ENCODE measurements at places on chromosomes 2 and 18.

DNA sequence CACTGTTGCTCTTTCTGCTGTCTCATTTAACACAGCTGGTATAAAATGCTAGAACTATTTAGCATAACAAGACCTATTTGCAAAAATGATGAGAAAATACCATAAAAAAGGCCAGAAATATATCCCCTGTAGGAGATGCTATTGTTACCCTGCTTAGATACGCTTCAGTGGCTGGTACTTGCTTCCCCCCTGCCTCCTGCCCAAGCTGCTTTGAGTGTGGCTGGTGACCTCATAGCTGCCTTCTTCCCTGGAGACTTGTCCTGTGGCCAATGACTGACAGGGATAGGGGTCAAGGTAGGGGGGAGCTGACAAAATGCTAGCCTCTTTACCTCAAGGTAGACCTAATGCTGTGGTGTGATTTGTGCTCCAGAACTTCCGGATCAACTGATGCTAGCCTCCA is 150.2 kb upstream of the ZEB2 start:
- no peak for DNase-seq

GRCh38 chr18:24317370-24317769 is 80.3 kb downstream of the OSBPL1A start:
- no peak for DNase-seq

- DNase-seq: peak; percentile 7
These were observed 43.5 kb downstream of the DOK6 start for GRCh38 chr18:69444221-69444620.

- no peak for DNase-seq
These were observed 81.6 kb upstream of the ALPP start for GRCh38 chr2:232296776-232297525.

- no peak for DNase-seq
These were observed 3.5 kb upstream of the ERICH2 start for GRCh38 chr2:170766693-170767092.

GRCh38 chr18:23479829-23480505 is 23.3 kb upstream of the RMC1 start:
- no peak for DNase-seq

DNA sequence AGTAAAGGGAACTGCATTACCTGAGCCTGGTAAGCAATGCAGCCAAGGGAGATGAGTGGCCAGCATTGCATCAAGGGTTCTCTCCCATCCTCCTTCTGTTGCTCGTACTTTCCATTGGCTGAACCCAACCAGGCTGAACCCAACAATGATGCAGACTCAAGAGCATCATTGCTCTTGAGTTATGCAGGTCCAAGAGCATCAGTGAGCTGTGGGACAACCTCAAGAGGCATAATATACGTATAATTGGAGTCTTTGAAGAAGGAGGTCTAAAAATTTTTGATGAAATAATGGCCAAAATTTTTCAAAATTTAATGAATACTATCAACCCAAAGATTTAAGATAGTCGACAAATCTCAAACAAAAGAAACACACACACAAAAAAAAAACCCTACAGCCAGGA is 213.0 kb downstream of the RNF152 start:
- no peak for DNase-seq

GRCh38 chr2:23145460-23145859 is 239.5 kb upstream of the KLHL29 start:
- DNase-seq: no peak

GRCh38 chr2:150476286-150476685 is 11.2 kb downstream of the RND3 start:
- no peak for DNase-seq

GRCh38 chr2:54013996-54014395 is 43.2 kb upstream of the PSME4 start:
- no peak for DNase-seq

GRCh38 chr2:201784563-201784962 is 3.8 kb upstream of the ALS2 start:
- DNase-seq: no peak

DNA sequence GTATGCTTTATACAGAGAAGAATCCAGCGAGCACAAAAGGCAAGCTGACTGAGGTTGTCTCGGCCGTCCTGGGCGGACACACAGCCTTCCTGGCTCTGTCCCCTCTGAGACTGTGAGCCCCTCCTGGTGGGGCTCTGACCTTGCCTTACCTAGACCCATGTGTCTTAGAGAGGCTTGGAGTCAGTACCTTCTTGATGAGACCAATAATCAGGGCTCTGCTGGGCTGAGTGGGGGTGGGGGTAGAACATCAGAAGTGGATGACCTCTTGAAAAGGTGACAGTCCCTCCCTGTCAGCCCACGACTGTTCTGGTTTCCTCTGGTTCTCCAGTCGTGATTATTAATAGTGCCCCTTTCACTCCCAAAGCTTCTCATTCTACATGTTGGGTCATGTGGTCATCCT is 31.2 kb downstream of the TWIST2 start:
- DNase-seq: no peak

- no peak for DNase-seq
These were observed 576 bp downstream of the NYAP2 start for GRCh38 chr2:225400060-225400511.

DNA sequence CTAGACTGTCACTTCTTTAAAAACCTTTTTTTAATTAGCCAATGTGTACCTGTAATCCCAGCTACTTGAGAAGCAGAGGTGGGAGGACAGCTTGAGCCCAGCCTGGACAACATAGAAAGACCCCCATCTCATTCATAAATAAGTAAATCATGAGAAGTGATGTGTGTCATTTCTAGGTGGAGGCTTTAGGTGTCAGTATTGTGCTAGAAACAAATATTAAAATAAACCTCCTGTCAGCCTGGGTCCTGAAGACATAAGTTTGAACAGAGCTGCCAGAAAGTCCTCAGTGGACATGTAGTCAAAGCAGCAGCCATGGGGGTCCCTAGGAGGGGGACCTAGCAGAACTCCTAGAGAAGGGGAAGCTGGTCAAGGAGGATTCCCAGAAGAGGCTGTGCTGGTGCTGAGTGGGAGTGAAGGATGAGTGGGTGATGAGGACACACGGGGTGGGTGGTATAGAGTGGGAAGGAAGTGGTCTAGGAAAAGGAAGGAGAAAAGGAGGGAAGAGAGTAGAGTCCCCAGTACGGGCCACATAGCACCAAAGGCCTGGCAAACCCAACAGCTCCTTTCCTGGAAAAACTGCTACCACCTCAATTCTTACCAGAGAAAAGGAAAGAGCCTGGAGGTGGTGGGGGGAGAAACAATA is 316.6 kb upstream of the NCKAP5 start:
- no peak for DNase-seq

- DNase-seq: no peak
These were observed at the start of gene UCN for GRCh38 chr2:27308359-27308881. UCN (minus strand) TSS chr2:27308445; CDS start chr2:27307895, 550 bp downstream.

- no peak for DNase-seq
These were observed 48.6 kb downstream of the PTGR3 start for GRCh38 chr18:75160364-75160763.

DNA sequence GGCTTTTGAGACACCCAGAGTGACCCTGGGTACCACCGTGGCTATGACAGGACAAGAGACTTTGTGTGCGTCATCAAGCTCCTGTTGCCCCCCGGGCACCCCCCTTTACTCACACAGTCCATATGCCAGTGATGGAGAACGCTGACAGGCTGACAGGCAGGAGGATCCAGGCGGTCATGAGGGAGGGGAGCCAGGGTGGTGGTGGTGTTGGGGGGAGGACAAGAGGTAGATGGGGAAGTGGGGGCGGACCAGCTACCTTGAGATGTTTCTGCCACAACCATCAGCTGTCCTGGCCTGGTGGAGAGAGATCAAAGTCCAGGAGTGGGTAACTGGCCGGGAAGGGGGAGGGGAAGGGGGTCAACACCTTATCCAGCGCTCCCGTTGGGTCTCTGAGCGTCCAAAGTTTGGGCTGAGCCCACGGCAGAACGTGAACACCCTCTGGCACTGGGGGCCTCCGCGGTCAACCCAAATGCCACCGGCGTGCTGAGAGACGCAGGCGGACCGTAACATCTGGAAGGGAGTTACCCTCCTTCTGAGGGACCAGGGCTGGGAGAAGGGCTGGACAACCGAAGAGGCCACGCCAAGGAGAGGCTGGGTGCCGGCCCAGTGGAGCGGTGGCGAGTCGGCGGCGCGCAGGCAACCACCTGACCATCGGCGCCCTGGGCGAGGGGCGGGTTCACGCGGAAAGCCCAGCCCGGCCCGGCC is 575 bp downstream of the TMEM150A start:
- DNase-seq: no peak

GRCh38 chr2:85717308-85718008 is 23.3 kb downstream of the GNLY start:
- DNase-seq: peak; percentile 81

- no peak for DNase-seq
These were observed 71.3 kb upstream of the NRXN1 start for GRCh38 chr2:51103205-51103604.

DNA sequence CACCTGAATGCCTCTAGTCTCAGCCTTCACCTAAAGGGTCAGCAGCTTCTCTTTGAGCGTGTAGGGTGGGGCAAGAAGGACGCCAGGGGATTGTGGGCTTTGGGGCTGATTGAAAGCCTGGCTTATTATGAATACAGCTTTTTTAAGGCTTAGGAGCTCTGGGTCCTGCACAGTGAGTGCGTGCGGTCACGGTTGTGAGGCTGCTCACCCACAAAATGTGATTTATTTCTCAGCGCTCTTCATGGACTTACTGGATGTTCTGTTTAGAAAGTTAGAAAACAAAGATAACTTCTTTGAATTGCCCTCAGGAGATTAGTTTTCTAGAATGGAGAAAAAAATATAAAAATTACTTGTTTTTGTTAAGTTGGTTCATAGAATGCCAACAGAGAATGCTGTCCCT is 37.5 kb downstream of the HK2 start:
- no peak for DNase-seq

DNA sequence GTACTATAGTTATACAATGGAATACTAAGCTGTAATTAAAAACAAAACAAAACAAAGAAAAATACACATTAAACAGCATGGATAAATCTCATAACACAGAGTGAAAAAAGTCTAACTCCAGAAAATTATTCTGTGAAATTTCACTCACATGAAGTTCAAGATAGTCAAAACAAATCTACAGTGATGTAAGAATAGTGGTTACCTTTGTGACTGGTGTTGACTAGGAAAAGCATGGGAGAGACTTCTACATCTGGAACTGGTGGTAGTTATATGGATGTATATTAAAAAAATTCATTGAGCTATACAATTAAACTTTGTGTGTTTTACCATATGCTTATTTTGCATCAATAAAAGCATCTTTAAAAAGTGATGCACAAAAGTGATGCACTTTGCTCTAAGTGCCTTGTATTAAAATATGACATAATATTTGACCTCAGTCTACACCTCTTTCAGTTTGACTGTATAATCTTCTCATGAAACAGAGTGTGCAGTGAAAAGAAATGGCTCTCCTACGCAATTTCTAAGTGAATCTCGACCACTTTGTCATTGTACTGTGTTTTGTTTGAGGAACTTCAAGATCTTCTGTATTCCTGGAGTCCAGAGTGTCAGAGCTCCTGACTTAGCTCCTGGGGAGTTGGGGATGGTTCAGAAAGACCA is 28.0 kb downstream of the STAT4 start:
- DNase-seq: no peak

- no peak for DNase-seq
These were observed 3.0 kb upstream of the GFPT1 start for GRCh38 chr2:69390001-69390400.

- no peak for DNase-seq
These were observed 45.5 kb upstream of the TNFRSF11A start for GRCh38 chr18:62279561-62279960.

DNA sequence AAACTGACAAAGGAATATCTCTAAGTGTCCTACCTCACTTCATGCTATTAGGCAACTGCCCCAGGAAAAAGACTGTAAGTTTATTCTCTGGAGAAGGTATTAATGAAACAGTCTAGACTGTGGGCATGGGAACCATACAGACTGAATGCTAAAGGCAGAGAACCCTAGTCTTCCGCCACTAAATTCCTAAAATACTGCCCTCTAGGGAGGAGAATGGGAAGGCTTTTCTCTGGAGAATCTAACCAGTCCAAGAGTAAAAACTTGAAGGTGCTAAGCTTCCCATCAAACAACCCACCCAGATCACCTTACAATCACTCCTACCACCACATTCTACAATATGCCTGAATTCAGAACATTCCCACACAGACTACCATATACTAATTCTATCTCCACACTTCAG is 3.4 kb downstream of the SRBD1 start:
- no peak for DNase-seq

GRCh38 chr2:104406261-104406726 is 447.6 kb upstream of the POU3F3 start:
- no peak for DNase-seq

DNA sequence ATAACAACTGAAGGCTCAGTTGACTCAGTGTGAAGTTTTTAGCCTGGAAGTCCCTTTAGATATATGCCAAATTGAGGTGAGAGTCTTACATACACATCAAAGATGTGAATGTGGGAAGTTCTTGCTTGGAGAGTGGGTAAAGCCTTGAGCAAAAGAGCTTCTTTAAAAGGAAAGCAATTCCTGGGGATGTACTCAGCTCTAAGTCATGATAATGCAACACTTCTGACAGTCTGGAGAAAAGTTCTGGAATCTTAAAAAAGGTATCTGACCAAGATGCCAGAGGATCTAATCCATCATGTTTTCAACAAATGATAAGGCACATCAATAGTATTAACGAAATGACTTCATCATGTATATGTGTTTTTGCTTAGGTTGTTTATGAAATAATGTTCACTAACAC is 351.2 kb downstream of the CDH19 start:
- DNase-seq: no peak

GRCh38 chr18:36533446-36534153 is 236.1 kb downstream of the FHOD3 start:
- no peak for DNase-seq

DNA sequence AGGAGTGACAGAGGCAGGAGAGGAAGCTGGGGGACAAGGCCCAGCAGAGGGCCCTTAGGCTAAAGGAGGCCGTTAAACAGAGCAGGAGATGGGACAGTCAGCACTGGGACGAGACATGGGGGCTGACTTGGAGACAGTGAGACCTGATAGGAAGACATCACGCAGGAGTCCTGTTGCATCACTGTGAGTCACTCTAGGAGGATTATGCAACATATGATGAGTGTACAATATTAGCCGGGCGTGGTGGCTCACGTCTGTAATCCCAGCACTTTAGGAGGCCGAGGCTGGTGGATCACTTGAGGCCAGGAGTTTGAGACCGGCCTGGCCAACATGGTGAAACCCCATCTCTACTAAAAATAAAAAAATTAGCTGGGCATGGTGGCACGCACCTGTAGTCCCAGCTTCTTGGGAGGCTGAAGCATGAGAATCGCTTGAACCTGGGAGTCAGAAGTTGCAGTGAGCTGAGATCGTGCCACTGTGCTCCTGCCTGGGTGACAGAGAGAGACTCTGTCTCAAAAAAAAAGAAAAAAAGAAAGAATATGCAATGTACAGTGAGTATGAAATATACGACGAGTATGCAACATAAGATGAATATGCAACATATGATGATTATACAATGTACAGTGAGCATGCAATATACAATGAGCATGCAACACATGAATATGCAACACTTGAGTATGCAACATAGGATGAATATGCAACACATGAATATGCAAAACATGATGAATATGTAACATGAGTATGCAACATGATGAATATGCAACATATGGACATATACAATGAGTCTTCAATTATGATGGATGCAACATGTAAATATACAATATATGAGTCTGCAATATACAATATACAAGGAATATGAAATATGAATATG is 83.3 kb upstream of the ID2 start:
- peak; percentile 89 for DNase-seq
